Pulmonary artery endothelial cell (primary cell): ENCODE measurements at places on chromosomes 4 and X.

- DNase-seq = no peak
Measured at GRCh38 chr4:22434895-22435294, 81.0 kb downstream of the ADGRA3 start.

- no peak for DNase-seq
Measured at GRCh38 chrX:101483705-101484104, 1.6 kb upstream of the ARMCX4 start.

DNA sequence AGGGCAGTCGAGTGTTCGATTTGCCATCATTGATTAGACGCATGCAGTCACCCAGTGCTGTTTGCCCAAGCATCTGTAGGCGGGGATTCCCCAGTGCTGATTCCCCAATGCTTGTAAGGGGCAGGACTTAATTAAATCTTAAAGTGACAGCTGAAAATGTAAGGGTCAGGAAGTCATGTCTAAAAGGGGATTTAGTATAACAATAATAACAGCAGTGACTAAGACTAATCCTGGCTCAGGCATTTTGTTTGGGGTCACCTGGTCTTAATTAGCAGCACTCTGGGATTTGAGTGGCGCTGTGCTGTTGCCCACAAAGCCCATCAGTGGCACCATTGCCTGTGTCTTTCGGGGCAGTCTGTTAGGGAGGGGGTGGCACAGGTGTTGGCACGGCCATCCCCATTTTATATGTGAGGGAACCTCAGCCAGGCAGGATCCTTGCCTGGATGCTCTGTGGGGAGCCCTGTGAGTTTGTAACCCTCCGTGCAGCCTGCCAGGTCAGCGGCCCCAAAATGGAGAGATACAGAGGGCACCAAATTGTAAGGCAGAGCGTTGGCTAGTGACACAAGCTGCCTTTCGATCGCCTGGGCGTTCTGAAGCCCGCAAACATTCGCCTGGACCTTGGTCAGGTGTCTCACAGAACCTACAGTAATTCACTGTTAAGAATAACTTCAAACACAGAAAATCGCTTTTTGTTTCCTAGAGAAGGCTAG is 146.7 kb downstream of the TBL1X start:
- DNase-seq = no peak

- no peak for DNase-seq
Measured at GRCh38 chr4:38298868-38299713, 338.9 kb downstream of the PTTG2 start.

DNA sequence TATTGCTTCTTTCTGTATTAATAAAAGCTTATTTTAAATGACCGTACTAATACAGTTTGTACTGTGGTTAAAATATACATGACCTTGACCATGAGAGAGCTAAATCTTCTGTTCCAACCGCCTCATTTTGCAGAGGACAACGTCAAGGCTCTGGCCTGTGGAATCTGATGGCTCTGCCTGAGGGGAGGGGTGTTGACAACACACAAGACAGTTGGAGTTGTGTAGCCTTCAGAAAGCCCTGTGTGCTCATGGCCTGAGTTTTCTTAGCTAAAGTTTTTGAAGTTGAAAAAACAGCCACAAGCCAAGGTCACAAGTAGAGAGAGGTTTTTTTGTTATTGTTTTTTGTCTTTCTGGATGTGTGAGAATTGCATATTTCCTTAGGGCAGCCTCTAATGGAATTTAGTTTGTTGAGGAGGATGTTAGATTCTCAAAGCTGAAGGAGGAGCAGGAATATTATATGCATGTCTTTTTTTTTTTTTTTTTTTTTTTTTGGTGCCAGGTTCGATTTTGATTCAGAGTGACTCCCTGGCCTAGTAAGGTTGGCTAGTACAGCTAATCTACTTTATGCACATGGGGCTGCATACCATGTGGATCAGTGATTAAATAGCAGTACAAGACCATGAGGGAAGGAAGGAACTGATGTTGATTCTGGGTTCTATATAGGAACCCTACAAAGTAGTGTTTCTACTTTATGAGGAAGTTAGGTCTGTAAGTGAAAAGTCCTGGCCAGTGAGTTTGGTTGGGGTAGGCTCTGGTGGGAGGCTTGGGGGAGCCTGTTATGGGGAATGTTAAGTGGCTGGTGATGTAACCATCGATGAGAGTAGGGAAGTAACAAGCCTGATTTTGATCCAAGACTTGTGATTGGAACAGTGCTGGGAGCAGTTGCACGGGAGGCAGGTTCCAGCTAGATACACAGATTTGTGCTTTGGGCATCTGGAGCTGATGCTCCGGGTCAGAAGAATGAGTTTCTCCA is 20.3 kb downstream of the SMS start:
- DNase-seq = no peak

DNA sequence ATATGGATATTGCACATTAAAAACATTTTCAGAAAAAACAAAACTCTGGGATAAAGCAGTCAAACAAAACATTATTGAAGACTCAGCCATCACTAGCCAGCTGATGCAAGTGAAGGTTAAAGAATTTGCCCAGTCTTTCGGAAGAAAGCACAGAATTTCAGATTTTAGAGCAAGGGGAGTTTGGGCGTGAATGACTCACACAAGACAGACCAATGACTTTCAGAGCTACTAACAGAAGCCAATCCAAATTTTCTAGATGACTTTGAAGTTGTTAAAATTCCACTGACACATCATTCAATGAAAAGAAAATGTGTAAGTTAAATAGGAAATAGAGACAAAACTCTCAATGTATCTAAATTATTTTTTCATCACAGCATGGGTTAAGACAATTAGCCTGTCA is 4.0 kb downstream of the MRFAP1L1 start:
- DNase-seq = no peak
